ENCODE measurements at places on chromosomes 11 and 22.

DNA sequence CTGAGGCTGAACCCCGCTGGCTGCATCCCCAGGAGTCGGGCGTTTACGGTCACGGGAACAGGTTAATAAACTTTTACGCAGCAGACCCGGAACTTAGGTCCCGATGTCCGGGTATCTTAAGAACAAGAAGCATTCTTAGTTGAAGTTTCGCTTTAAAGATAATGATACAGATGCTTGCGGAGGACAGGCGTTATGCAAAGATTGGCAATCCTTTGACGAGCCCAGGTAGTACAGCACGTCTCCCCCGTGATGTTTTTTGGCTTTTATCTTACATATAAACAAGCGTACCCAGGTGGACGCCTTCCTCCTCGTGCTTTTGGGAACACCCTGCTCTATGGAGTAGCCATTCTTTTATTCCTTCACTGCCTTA is 871 bp upstream of the TOLLIP start:
- no peak for DNase-seq

DNA sequence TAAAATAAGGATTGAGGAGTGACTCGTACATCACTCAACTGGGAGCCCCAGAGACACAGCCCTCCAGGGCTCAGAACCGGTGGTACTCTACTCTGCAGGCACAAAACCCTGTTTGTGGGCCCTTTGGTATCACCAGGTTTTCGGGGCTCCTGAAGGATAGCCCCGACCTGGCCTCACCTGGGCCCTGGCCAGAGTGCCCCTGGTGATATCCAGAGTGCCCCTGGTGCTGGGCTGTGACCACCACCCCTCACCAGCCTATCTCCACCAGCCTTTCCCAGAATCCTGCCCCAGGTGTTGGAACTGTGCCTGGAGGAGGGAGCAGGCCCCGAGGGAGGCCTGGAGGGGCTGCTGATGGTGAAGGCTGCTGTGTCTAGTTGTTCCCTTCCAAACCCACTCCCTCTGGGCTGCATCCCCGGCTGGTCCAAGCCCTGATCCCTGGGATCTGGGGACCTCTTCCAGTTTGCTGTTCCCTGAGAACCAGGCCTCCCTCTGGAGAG is 2.2 kb upstream of the GGT5 start:
- no peak for DNase-seq

DNA sequence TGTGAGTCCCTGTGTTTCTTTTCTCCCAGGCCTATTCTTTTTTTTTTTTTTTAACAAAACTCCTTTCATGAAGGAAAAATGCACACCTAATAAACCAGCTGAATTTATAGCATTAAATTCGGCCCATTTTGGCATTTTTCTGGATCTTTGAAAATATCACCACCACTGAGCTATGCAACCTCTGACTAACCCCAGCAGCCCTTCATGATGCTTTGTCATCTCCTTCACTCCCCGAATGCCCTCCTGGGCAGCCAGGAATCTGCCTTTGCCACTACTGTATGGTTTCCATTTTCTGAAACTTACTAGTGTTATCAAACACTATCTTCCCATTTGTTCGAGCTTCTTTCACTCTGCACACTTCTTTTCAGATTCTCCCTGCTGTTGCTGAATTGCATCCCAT is 97.9 kb downstream of the ZNF280B start:
- no peak for DNase-seq

- DNase-seq = no peak
These were observed 93.7 kb downstream of the PLEKHA7 start for GRCh38 chr11:16920559-16920958.

DNA sequence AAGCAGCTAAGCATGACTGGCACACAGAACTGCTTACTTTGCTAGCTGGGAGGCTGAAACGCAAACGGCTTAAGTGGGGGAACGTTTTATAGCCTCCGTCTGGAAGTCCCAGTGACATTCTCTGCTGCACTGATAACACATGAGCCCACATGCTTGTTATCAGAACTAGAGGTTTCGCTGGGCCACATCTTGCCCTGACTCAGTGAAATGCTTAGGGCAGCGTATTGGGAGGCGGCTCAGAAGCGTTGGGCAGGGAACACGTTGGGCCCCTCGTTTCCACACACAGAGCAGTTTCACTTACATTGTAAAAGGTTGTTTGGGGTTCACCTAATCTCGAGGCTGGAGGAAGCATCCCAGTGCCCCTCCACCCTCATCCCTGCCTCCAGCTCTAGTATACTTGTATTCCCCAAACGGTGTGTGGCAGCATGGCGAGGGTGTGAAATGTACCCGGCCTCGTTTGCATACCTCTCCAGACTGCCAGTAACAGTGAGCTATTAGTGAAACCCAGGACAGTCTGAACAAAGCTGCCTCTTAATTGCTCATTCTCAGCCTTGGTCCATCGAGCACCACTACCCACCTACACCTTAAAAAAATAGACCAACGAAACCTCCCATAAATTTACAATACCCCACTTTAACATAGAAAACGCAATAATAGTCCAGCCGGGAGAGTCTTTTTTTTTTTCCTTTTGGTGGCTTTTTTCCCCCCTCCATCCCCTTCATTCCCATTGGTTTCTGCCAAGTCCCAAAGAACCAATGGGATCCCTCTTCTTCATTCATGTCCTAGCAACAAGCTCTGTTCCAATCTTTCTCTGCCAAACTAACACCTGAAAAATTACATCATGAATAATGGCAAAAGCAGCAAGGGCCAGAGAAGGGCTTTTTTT is 218.8 kb upstream of the SORL1-AS1 start:
- peak; percentile 94 for DNase-seq
